ENCODE measurements at places on chromosomes 4 and X.

GRCh38 chr4:74475946-74476345 lies 31.0 kb downstream of the AREG start:
- no peak for DNase-seq

GRCh38 chr4:88995874-88996273 lies 61.1 kb downstream of the FAM13A start:
- DNase-seq: no peak

DNA sequence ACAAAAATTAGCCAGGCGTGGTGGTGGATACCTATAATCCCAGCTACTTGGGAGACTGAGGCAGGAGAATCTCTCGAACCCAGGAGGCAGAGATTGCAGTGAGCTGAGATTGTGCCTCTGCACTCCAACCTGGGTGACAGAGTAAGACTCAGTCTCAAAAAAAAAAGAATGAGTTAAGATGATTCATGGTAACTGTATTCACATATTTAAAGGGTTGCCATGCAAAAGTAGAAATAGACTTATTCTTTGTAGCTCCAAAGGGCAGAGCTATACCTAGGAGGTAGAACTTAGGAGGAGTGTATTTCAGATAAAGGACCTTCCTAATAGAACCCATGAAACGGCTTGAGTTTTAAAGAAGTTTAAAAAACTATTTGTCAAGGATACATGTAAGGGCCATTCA lies 104.3 kb upstream of the IL13RA1 start:
- no peak for DNase-seq

GRCh38 chr4:152158225-152158624 lies 377.7 kb downstream of the FBXW7 start:
- no peak for DNase-seq

DNA sequence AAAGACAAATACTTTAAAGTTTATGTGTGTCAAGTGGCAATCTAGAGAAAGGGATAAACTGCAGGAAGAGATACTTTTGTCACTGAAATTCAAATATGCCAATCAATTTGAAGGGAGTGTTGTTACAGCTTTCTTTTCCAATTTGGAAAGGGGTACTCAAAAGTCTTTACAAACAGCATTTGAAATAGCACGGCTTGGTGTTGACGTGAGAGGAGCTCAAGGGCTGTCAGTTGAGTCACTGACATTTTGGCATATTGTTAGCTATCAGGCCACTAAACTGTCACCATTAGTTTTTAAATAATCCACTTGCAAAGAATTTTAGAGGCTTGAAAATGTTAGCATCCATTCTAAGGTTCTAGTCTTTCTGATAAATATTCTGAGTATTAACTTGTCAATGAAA lies 698.4 kb downstream of the IL1RAPL1 start:
- DNase-seq: no peak

Data from activated T-helper 9 cell treated with anti-CD3 and anti-CD28 coated beads, Interleukin-2, amount 50 U/mL, for 16 hours (primary cell).